ENCODE measurements at places on chromosomes 4 and X. TPM values are rescaled to one million over a fixed set of nuclear protein-coding genes. Genes with fewer than 3 reads are reported as not detected.

DNA sequence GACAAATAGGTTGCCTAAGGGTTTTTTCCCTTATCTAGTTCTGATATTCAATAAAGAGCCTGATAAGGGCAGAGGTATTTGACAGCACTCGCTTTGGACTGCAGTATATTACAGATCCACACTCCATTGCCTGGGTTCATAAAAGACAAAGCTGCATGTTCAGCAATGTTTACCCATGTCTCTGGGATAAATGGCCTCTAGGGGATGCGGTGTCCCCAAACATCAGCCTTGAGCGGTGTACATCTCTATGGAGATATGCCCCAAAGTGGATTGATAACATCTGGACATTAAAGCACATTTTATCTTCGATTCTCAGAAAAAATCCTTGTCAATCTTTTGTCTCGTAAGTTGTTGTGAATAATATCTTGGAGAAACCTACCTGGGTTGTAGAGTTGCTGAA lies 660.8 kb upstream of the AADAT start:
- H3K36me3 ChIP-seq = no peaks in the 10 kb centered on the region
- DNase-seq = no peak
- no peaks in the 10 kb centered on the region for H3K4me1 ChIP-seq
- no peak overlapping the region for H3K4me3 ChIP-seq

GRCh38 chr4:27148211-27148895 lies 287.7 kb downstream of the STIM2 start:
- no peak overlapping the region for H3K27ac ChIP-seq
- no peak overlapping the region for H3K4me3 ChIP-seq
- no peak for DNase-seq
- H3K4me1 ChIP-seq = no peaks in the 10 kb centered on the region

DNA sequence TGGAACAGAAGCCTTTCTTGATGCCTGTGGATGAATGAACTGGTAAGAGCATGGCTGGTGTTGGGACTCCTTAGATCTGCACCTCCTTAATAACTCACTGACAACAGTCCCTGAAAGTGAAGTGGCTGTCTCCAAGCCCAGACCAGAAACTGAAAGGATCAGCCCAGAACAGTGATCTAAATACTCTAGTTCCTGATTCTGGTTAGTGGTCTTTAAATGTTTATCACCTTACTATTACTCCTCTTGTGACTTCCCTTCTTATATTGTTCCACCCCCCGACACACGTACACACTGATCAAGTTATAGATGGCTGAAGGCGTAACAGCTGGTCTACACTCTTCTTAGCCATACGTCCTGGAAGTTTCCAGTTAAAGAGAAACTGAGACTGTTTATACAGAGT lies 33.8 kb upstream of the ARMCX2 start:
- no peak for DNase-seq
- H3K4me1 ChIP-seq = no peaks in the 10 kb centered on the region
- H3K27me3 ChIP-seq = no peaks in the 10 kb centered on the region
- H3K36me3 ChIP-seq = no peaks in the 10 kb centered on the region

DNA sequence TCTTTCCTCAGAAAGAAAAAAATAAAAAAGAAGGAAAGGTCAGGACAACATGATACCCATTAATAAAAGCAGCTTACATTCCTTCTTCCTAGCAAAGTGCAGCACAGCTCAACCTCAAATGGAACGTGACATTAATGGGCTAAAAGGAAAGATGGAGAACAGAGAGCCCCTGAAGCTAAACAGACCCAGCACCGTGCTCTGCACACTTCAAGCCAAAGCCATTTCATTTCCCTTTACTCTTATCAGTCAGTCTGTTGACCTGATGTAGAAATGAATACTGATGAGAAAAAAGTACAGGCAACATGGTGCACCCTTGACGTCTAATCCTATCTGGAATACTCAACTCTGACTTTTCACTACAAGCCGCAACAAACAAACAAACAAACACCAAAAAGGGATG lies 57.7 kb upstream of the EDNRA start:
- no peaks in the 10 kb centered on the region for H3K36me3 ChIP-seq
- H3K27me3 ChIP-seq = no peaks in the 10 kb centered on the region
- H3K4me1 ChIP-seq = no peaks in the 10 kb centered on the region
- no peak overlapping the region for H3K27ac ChIP-seq
- no peak overlapping the region for H3K4me3 ChIP-seq
- DNase-seq = no peak

- no peak overlapping the region for H3K27ac ChIP-seq
- H3K4me3 ChIP-seq = no peak overlapping the region
- H3K27me3 ChIP-seq = no peaks in the 10 kb centered on the region
- peaks cover 76% of the 10 kb centered on the region for H3K4me1 ChIP-seq
These were observed 3.1 kb downstream of the TADA2B start for GRCh38 chr4:7045961-7046921.

PRDM8 gene
- 15.1 TPM for total RNA-seq

NAT8L gene
- 0.07 TPM for total RNA-seq

KLHL13 gene
- 0.39 TPM for total RNA-seq

GRCh38 chr4:40043786-40044185 lies 12.9 kb upstream of the N4BP2 start:
- no peaks in the 10 kb centered on the region for H3K36me3 ChIP-seq
- no peak overlapping the region for H3K4me3 ChIP-seq
- no peaks in the 10 kb centered on the region for H3K4me1 ChIP-seq
- H3K27me3 ChIP-seq = no peaks in the 10 kb centered on the region

- no peak overlapping the region for H3K27ac ChIP-seq
- DNase-seq = no peak
- H3K36me3 ChIP-seq = no peaks in the 10 kb centered on the region
- H3K4me3 ChIP-seq = no peak overlapping the region
- no peaks in the 10 kb centered on the region for H3K27me3 ChIP-seq
These were observed 373.6 kb upstream of the NDST3 start for GRCh38 chr4:117660668-117661067.
